ENCODE measurements at places on chromosomes 2 and 18.

GRCh38 chr2:72524071-72524470, 301.8 kb downstream of the EXOC6B start:
- peak; percentile 2 for DNase-seq

DNA sequence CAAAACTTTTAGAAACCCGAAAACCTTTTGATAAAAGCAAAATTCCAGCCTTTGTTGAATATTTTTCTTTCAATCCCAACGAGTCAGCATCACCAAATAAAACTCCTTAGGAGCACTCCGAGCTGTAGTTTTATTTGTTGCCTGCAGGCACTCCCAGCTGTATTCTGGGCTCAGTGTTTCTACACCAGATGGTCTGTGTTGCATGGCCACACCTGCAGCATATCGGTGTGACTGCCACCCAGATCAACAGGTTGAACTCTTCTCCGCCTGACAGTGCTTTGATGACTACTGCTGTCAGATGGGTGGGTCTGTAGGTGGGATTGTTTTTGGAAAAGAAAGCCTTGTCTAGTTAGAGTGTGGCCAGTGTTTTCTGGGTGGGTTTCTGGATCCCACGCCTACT, 32.7 kb downstream of the APCDD1 start:
- DNase-seq: no peak

DNA sequence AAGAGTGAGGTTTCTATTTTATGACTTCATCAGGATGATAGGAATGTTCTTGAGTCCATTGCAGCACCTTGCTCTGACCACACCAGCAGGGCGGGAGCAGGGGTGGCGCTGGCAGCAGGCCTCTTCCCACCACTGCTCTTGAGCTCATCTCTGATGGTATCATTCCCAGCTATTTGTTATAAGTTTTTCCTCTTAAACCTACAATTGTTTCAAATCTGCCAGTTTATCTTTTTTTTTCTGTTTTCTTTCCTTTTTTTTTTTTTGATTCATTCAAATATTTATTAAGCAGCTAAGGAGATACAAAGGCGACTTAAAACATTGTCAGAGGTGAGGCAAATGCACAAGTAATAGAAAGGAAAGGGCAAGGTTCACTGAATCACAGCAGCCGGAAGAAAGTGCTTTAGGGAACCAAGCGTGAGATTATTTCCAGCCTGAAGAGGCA, 28.7 kb downstream of the NIFK start:
- DNase-seq: no peak

DNA sequence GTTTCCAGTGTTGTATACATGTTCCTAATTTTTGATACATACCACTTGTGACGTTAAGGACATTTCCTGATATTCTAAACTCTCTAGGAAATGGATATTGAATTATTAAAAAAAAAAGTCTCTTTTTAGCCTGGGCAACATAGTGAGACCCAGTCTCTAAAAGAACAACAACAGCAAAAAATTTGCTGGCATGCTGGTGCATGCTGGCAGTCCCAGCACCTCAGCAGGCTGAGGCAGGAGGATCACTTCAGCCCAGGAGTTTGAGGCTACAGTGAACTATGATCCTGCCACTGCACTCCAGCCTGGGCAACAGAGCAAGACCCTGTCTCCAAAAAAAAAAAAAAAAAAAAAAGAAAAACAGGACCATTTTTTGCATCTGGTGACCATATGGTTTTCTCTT, 10.5 kb upstream of the PPP4R3B start:
- DNase-seq: no peak

DNA sequence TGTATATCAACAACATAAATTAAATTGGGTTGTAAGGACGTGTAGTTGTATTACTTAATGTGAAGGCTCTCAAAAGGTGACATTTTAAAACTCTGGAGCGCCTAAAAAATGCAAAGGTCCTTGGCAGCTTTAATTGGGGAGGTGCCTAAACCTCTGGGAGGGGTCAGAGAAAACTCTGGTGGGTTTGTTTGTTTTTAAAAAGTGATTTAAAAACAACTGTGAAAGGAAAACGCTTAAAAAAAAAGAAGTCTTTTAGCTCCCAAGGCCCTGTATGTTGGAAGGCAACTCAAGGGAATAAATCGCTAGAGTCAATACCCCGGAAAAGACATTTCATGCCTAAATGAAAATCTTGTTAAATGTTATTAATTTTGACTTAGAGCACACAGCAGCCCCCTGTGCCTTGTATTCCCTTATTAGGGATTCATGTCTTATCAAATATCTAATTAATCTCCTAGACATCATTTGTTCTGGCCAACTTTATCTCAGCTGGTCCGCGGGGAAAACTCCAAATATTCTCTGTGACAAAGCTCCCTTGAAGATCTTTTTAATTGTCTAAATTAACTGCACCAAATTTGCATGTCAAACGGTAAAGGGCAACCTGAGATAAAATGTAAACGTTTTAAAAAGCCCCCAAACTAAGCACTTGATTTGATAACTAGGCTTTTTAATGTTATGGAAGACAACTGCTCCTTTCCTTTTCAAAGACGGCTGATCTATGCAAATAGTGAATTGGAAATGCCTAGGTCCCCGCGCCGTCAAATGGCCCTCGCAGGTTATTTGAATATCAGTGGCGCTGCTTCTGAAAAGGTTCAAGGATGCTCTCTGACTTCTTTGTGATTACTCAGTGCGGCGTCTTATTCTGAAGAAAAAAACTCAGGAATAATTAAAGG, 4.2 kb downstream of the SP9 start:
- DNase-seq: no peak

DNA sequence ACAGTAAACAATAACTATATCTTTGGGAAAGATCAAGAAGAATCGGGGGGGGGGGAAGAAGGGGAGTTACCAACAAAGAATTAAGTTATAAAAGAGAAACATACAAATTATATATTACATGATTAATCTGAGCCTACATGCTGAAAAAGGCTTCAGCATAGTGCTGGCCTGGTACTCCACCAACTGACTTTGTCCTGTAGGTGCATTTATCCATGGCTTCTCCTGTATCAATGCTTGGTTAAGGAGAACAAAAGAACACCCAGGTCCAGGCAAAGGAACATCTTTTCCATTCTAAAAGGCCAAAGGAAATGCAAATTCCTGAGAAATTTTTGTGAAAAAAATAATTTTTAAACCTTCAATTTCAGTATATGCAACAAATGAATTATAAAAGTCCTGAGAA, 24.2 kb downstream of the RPRD1A start:
- no peak for DNase-seq

DNA sequence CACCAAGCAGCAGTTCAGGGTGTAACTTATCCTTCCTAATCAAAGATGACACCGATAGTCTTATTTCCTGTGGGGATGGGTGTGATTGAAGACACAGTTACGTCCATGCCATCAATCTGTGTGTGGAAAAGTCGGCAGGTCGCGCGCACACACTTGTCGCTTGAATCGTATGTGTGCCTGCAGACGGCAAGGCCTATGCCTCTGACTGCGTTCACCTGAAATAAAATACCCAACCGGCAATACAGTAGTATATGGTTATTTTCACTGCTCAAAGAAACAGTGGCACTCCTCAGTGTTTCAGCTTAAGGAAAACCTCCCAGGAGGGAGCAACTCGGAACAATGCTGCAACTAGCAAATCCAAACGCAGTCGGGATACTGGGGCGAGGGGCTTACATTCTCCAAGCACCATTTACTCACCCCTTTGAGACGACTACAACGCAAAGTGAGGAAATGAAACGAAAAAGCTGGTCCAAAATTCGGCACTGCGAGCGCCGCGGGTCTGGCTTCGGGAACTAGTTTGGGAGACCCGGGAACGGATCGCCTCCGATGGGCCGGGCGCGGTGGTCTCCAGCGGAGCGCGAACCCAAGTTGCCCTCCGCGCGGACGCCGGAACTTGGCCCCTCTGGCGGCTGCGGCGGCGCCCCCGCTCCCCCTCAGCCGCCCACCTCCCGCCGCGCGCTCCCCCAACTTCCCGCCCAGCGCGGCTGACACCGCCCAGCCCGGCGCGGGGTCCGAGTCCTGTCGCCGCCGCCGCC, 675 bp downstream of the PRKD3 start:
- DNase-seq: peak; percentile 37

- no peak for DNase-seq
Measured at GRCh38 chr2:109475531-109476210, 138.1 kb downstream of the SEPTIN10 start.

- no peak for DNase-seq
Measured at GRCh38 chr2:134149904-134150303, 104.0 kb upstream of the MGAT5 start.

DNA sequence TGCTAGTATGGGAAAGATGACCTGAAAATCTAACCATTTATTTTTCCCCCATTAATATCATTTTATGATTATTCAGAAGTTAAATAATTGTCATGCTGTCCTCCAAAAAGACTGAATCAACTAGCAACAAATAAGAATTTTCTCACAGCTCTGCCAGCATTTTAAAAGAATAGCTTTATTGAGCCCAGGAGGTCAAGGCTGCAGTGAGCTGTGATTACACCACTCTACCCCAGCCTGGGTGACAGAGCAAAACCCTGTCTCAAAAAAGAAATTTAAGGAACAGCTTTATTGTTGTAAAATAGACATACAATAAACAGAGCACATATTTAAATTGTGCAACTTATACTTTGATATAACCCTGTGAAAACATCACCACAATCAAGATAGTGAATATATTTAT, 24.8 kb upstream of the IL1A start:
- no peak for DNase-seq

- peak; percentile 20 for DNase-seq
Measured at GRCh38 chr2:9255416-9255815, 48.8 kb downstream of the ASAP2 start.

DNA sequence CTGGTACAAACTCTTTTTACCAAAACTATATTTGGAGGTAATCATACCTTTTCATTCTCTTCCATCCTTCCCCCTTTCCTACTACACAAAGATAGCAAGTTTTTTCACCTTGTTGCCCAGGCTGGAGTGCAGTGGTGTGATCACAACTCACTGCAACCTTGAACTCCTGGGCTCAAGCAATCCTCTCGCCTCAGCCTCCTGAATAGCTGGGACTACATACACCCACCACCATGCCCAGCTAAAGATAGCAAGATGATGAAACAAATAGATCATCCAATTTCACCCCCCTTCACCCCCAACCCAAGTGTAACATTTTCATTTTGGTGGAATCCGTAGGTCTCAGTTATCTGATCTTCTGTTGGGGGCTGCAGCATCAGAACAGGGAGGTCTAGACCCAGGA, 4.5 kb upstream of the STK11IP start:
- no peak for DNase-seq

GRCh38 chr2:70939001-70939838, 3.5 kb downstream of the ATP6V1B1 start:
- no peak for DNase-seq

DNA sequence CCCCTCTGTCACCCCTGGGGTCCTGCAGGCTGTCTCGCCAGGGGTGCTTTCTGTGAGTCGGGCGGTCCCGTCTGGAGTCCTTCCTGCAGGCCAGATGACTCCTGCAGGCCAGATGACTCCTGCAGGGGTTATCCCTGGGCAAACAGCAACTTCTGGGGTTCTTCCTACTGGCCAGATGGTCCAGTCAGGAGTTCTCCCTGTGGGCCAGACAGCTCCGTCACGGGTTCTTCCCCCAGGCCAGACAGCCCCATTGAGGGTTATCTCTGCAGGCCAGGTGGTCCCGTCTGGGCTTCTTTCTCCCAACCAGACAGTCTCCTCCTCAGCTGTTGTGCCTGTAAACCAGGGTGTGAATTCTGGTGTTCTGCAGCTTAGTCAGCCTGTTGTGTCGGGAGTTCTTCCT, 27.6 kb downstream of the ADNP2 start:
- peak; percentile 39 for DNase-seq

DNA sequence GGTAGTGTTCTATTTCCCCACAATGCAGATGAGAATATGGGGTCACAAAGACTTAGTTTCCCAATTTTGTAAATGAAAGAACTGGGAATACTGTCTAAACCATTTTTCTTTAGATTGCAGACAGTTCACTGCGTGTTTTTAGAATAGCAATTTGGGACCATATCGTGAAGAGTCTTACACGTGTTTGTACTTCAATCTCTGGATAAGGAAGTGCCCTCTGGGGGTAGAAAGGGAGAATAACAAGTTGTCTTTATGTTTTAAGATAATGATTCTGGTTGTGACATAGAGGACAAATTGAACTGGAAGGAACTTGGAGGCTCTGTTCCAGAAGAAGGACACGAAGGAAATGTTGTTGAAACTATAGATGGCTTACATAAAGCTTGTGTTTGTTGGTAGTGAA, 457.7 kb downstream of the CBLN2 start:
- peak; percentile 27 for DNase-seq

- no peak for DNase-seq
Measured at GRCh38 chr2:1478311-1479305, 65.3 kb downstream of the TPO start.

GRCh38 chr18:24482821-24483220, 22.4 kb downstream of the HRH4 start:
- DNase-seq: peak; percentile 35

- peak; percentile 82 for DNase-seq
Measured at GRCh38 chr2:26852405-26853306, 4.7 kb downstream of the DPYSL5 start.

DNA sequence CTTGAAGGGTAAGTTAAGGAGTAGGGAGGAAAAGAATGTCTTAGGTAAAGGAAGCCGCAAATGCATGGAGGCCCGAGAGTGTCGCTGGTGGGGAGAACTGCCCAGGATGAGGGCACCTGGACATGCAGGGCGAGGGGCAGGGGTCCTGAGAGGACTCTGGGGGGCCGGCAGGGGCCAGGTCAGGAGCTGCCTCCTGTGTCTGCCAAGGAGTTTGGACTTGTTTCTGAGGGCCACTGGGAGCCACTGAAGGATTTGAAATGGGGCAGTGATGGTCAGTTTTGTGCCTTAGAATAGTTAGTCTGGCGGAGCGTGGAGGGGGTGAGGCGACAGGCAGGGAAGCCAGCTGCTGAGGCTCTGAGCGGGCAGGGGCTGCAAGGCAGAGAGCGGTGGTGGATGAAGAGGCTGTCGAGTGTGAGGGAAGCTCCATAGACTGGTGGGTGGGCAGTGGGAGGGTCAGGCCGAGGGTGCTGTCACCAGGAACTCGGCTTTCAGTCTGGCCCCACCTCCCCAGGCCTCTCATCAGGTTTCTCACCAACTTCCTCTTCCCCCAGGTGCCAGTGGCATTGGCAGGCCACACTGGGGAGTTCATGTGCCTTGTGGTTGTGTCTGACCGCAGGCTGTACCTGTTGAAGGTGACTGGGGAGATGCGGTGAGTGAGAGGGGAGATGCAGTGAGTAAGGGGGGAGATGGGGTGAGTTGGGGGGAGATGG, 14.7 kb upstream of the SLC4A3 start:
- no peak for DNase-seq
